ENCODE measurements at places on chromosomes 3 and 15. TPM values are rescaled to one million over a fixed set of nuclear protein-coding genes. Genes with fewer than 3 reads are reported as not detected.

Gene GJD2
- total RNA-seq = not detected

Gene ATP10A
- total RNA-seq = 3.8 TPM

Gene NIPA2
- 35.1 TPM for total RNA-seq

Gene NME9
- not detected for total RNA-seq

Gene FGF7
- 11.9 TPM for total RNA-seq

Gene BOC
- 81.2 TPM for total RNA-seq

Gene DAZL
- total RNA-seq = not detected

Gene OR5AC2
- total RNA-seq = not detected

Gene P2RY1
- 17.8 TPM for total RNA-seq

Gene PLSCR2
- not detected for total RNA-seq

Gene CEMIP
- 9.2 TPM for total RNA-seq

Gene SERPINI2
- total RNA-seq = 1.8 TPM

Gene MINAR1
- total RNA-seq = 0.60 TPM

Gene CLDN18
- total RNA-seq = not detected

Gene CFAP92
- 0.11 TPM for total RNA-seq

Gene GANC
- total RNA-seq = 47.7 TPM

Gene DCLK3
- 0.64 TPM for total RNA-seq

- DNase-seq = no peak
These were observed 131.3 kb downstream of the TJP1 start for GRCh38 chr15:29690765-29691475.

DNA sequence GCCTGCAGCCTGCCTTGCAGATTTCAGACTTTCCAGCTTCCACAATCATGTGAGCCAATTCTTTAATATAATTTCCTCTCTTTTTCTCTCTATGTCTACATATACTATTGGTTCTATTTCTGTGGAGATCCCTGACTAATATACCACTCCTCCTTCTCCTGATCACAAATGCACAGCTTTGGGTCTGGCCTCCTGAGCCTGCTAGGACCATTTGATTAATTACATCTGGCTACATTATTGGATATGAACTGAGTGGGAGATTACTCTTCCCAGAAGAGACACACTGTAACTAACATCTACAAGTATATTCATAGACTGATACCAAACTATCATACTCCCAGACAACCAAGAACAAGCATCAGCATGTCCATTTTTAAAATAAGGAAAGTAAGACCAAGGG is 188.9 kb upstream of the LMCD1 start:
- no peak for DNase-seq

DNA sequence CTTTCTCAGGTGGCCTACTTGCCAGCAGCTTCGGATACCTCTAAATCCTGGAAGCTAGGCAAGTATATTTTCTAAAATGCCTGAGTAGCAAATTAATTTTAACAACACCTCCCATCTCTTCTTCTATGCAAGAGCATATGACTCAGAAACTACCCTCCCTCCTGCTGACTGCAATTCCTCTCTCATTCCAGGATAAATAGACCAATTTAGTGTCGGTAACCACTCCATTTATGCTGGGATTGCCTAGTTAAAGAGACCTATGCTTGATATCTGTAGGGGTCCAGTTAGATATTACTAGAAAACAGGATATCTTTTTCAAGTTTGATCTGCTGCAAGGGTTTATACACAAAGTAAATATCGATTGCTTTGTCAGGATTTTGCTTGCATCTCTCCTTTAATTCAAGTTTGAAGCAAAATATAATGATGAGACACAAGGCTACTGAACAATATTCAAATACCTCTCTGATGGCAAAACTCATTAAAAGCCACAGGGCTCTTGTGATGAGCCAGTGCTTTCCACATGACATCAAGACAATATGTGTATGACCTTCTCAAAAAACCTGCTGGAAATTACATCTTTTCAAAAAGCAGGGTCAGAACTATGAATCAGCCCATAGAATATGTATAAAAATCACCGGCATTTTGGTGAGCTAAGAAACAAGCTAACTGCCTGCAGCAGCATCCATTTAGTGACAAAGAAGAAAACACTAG is 491.6 kb upstream of the NECTIN3 start:
- DNase-seq = no peak

DNA sequence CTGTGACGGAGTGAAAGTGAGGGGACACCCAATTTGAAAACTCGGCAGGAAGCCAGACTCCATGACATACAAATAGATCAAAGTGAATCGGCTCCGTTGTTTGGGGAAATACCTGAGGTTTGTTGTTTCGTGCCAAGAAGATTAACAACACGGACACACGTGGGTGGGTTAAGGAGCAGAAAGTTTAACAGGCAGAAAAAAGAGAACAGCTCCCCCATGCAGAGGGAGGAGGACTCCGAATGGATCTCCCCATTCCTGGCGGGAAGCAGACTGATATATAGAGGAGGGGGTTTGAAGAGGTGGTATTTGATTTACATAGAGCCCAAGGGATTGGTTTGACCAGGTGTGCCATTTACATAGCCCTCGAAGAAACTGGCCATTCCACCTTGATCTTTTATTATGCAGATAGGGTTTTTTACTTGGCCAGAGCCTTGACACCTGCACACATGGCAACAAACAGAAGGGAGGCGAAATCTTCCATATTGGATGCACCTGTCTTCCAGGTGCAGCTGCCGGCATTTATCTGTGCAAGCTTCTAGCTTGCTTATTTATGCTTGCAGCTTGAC is 4.8 kb upstream of the SACM1L start:
- no peak for DNase-seq

DNA sequence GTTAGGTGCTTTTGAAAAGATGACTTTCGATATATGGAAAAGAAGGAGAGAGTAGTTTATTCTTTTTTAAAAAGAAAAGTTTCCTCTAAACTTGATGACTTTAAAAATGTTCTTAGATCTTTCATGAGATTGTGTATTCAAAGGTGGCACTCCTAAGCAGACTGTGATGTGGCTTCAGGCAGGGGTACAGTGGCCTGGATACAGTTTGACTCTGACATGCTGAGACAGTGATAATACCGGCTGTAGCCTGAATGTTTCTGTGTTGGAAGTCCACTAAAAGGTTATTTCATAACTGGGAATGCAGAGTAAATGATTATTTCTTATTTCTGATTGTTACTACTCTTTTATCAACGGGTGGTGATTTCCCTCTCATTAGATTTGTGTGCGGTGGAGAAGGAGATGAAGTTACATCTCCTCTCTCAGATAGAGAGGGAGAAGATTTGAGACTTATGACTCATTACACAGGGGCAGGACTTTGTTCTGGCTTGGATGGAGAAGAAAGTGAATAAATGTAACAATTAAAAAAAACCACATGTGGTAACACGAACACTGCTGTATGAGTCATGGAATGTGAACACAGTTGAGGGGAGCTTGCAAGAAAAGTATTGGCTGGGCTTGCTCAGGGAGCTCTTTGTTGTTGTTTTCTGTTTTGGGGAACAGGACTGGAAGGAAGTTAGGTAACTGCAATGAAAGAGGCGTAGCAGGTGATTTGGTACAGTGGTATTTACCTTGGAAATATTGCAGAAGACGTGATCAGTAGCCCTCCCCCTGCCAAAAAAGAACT is 21.6 kb downstream of the SPTSSB start:
- no peak for DNase-seq

DNA sequence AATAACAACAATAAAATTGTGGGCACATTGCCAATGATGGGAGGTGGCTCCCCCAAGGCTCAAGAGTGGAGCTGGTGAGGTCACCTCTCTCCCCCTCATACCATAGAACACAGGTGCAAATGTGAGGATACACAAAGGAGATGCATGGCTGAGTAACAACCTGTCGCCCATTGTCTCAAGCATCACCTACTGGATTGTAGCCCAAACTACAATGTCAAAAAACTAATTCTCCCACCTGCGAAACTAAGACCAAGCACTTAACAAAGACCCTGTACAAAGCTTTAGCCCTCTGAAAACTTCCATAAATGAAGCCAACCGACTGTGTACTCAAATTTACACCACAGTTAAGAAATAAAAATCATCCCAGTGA is 50.4 kb upstream of the IGSF11 start:
- no peak for DNase-seq

DNA sequence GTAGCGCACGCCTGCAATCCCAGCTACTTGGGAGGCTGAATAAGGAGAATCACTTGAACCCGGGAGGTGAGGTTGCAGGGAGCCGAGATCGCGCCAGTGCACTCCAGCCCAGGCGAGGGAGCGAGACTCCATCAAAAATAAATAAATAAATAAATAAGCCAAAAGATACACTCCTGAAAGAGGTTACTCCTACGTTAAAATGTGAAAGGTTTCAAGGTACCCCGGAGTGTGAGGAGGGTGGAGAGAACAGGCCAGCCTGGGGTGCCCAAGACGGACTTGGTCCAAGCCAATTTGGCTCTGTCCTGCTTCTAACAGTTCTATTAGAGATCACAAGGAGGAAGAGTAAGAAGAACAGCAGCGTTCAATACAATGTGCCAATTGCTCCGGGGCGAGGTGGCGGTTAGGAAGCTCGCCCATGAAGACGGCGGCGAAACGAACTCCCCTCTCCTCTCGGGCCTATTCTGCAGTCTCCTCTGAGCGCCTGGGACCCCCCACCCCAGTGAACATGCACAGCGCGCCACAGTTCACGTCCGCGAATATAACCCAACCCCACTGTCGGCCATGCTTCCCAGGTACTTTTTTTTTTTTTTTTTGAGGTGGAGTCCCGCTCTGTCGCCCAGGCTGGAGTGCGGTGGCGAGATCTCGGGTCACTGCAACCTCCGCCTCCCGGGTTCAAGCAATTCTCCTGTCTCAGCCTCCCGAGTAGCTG is 942 bp downstream of the ELP6 start:
- DNase-seq = peak; percentile 74

GRCh38 chr15:56086566-56086965 is 93.2 kb upstream of the NEDD4 start:
- no peak for DNase-seq

- no peak for DNase-seq
These were observed 37.5 kb downstream of the EHD4 start for GRCh38 chr15:41934843-41935242.

DNA sequence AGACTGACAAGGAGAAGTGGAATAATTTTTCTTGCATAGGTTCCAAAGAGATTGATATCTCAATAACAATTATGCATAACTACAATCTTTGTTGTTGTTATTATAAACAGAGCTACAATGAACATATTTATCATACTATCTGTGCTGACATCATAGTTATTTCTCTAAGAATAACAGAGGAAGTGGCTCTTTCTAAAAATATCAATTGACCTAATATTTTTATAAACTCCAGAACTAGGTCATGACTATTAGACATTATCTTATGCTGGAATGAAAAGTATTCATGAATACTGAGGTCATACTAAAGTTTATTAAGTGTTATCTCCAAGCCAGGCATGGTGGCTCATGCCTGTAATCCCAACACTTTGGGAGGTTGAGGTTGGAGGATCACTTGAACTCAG is 114.1 kb downstream of the DCLK3 start:
- DNase-seq = no peak

GRCh38 chr15:41020829-41021228 is 67.6 kb downstream of the CHAC1 start:
- no peak for DNase-seq

DNA sequence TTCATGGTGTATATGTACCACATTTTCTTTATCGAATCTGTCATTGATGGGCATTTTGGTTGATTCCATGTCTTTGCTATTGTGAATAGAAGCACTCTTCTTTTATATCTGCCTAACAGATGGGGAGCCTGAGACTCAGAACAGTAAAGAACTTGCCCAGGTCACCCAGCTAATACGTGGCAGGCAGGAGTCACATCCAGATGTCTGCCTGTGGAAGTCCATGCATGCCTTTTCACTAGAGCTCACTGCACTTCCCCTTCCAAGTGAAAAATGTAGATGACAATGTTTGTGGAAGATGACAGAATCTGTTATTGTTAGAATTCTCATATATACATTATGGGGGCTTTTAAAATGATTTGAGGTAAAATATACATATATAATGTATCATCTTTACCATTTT is 165.0 kb downstream of the PDZRN3 start:
- DNase-seq = no peak

GRCh38 chr15:89760303-89761008 is 9.4 kb upstream of the MESP1 start:
- peak; percentile 89 for DNase-seq

DNA sequence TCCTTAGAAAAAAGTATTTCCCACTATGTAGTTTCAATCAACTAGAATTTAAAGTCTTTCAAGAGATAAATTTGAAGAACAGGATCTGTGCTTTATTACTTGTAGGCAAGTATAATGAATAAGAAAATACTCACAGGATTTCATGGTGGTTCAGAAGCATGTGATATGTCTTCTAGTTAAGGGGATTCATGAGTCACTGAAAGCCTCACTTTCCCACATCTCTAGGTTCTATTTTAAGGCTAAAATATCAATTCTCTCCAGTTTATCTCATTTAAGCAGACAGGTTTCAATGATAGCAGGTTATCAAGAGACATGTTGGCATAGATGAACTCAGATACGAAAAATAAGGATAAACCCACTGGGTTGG is 437.8 kb upstream of the BCHE start:
- no peak for DNase-seq

DNA sequence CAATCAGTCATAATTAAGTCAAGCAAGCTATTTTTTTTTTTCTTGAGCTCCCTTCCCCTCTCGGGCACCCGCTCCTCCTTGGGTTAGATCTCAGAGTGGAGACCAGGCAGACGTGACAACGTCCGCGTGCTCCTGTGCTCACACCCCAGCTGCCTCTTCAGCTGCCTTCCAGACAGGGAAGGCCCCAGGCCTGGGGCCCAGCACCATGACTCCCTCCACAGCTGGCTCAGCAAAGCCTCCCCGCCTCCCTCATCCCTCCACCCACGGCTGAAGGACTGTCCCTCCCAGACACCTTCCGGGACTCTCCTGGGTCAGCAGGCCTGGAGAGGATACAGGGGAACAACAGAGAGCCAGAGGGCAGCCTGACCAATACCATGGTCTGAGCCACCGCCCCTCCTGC is 87.9 kb upstream of the LINGO1 start:
- no peak for DNase-seq

DNA sequence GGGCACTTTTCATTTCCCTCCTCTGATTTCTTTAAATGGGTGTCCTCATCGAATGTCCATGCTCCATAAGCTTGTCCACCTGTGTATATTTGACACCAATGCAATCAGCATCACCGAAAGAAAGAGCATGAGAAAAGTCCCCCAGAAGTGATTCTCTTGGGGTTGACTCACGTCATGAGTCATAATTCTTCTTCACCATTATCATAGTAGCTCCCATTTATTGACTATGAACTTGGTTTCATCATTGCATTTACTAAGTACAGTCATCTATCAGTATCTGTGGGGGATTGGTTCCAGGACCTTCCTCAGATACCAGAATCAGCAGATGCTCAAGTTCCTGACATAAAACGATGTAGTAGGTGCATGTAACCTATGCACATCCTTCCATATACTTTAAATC is 372.5 kb upstream of the CFAP20DC start:
- no peak for DNase-seq

Measured in suprapubic skin (tissue), 4 donors.